Peyer's patch (tissue), 4 donors: ENCODE measurements at places on chromosomes 12 and 14. TPM values are rescaled to one million over a fixed set of nuclear protein-coding genes. Genes with fewer than 3 reads are reported as not detected.

- no peaks in the 10 kb centered on the region for H3K27me3 ChIP-seq
- DNase-seq = no peak
- H3K27ac ChIP-seq = peak overlapping the region; percentile 67
- peaks cover 2% of the 10 kb centered on the region for H3K4me1 ChIP-seq
Measured at GRCh38 chr12:570921-571794, 92.1 kb downstream of the NINJ2 start.

DNA sequence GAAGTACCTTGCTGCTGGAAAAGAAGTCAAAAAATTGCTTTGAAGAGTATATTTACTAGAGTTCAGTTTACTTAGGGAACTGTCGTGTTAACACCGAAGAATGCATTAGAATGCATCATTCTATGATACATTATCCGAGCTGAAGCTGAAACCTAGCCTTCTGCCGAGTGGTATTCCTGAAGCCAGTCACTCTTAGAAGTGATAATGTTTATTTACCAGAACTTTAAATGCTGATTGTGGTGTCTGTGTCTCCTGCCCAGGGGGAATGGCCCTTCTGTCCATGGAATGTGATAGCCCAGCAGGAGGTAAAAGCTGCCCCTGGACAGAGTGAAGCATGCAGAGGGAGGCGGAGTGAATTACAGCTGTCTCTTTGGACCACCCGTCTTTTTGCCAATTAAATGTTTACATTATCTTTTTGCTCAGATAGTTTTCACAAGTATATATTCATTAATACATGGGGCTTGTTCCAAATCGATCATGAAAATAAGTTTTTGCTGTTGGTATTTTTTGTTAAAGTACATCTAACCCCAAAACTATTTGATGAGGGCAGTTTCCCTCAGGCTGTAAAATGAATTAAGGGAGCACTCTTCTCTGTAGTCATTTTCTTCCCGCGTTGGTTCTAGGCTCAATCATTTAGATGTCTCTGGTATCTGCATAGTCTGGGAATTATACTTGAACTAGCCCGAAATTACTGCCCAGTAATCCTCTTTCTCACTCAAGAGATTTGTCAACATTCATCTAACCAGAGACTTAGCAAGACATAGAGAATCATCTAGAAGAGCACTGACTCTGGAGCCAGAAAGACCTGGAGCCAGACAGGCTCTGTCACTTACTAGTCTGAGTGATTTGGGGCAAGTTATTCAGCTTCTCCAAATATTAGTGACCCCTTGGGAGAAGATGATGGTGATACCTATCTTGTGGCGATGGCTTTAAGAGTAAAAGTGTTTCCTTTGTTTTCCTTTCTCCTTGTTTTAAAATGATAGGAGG, 147.6 kb downstream of the CRADD start:
- no peaks in the 10 kb centered on the region for H3K36me3 ChIP-seq
- DNase-seq = no peak
- H3K4me1 ChIP-seq = no peaks in the 10 kb centered on the region
- H3K27ac ChIP-seq = no peak overlapping the region

GRCh38 chr14:79911744-79912143, 299.6 kb downstream of the DIO2 start:
- H3K36me3 ChIP-seq = no peaks in the 10 kb centered on the region
- H3K4me3 ChIP-seq = no peak overlapping the region
- no peak for DNase-seq

GRCh38 chr12:71799106-71799505, 40.5 kb upstream of the TBC1D15 start:
- no peaks in the 10 kb centered on the region for H3K27me3 ChIP-seq
- H3K4me1 ChIP-seq = no peaks in the 10 kb centered on the region
- no peak overlapping the region for H3K4me3 ChIP-seq
- H3K36me3 ChIP-seq = no peaks in the 10 kb centered on the region
- no peak overlapping the region for H3K27ac ChIP-seq

DNA sequence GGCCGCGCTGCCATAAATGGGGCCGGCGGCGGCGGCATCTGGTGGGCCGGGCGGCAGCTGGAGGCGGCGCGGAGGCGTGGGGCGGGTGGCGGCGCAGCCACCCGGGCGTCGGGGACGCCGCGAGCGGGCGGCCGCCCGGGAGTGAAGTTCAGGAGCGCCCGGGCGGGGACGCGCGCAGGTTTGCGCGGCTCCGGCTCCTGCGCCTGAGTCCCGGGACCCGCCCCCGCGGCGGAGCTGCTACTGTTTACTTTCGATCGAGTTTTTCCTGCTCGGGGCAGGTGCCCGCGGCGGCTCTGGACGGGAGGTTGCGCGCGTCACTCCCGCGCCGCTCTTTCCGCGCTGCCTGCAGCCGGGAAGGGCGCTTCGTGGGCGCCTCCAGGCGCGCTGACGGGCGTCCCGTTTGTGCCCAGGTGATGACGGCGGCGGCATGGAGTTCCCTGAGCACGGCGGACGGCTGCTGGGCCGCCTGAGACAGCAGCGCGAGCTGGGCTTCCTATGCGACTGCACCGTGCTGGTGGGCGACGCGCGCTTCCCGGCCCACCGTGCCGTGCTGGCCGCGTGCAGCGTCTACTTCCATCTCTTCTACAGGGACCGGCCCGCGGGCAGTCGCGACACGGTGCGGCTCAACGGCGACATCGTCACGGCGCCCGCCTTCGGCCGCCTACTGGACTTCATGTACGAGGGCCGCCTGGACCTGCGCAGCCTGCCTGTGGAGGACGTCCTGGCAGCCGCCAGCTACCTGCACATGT, at the start of gene ZBTB42:
TSS of gene ZBTB42 (plus strand) at position 331 of the 749 bp plus-strand sequence. CDS start at position 428, 97 bp downstream.
- no peaks in the 10 kb centered on the region for H3K27me3 ChIP-seq
- H3K27ac ChIP-seq = peak within 1 kb of the TSS; percentile 94
- DNase-seq = peak; percentile 83
- H3K4me1 ChIP-seq = peaks cover 57% of the 10 kb centered on the region
- peak within 1 kb of the TSS; percentile 72 for H3K4me3 ChIP-seq
- H3K36me3 ChIP-seq = no peaks in the 10 kb centered on the region

The OTX2 gene
- not detected for total RNA-seq

GRCh38 chr14:43528321-43528720, 978.8 kb downstream of the FSCB start:
- no peak for DNase-seq
- H3K27ac ChIP-seq = no peak overlapping the region
- H3K4me1 ChIP-seq = no peaks in the 10 kb centered on the region
- no peaks in the 10 kb centered on the region for H3K27me3 ChIP-seq
- no peaks in the 10 kb centered on the region for H3K36me3 ChIP-seq

The ZNF891 gene
- total RNA-seq = 2.3 TPM

The COX8C gene
- not detected for total RNA-seq

DNA sequence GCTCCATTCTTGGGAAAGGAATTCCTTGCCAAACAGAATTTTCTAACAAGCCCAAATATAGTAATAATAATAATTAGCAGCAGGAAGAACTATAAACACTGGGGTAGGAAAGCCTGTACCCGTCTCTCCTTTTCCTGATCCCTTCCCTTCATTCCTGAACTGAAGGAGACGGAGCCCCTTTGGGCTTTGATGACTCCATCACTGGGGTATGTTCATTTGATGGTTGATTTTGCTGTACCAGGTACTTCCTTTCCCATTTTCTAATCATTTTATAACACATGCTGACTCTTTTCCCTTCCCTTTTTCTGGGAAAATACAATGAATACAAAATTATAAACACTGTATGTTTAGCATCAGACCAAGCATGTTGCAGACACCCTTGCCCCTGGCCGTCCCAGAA, 3.6 kb upstream of the RCOR1 start:
- no peak overlapping the region for H3K27ac ChIP-seq
- H3K4me3 ChIP-seq = no peak overlapping the region
- H3K36me3 ChIP-seq = no peaks in the 10 kb centered on the region
- no peaks in the 10 kb centered on the region for H3K27me3 ChIP-seq
- no peak for DNase-seq

DNA sequence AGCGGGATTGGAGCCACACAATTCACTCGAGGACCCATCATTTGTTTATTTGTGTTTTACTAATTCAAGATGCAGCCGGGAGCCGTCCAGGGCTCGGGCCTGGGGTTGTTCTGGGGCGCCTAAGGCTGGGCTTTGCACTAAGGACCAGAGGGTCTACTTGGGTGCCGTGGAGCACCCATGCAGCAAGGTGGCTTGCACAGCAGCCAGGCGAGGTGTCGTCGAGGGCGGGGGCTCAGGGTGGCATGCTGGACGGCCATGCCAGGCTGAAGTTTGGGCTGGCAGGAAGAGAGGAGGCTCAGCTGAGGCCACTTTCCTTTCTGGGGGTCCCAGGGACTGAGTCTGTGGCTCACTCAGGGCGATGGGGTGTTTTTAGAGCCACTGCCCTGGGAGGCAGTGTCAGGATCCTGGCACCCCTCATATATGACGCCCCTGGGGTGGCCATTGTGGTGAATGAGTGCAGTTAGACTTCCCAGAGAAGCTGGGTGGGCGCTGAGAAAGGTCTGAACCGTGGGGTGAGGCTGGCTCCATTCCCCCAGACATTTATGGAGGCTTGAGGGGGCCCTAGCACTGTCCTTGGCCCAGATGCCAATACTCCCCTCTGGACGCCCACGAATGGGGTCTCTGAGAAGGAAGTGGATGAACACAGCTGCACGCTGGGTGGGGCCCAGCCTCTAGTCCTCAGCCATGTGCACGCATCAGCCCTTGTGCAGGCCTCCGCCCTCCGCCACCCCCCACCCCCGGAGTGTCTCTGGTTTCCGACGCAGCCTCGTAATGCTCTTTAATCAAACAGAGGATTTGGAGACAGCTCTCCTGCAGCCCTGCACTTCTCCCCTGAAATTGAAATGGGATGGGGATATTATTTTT, 11.3 kb downstream of the MEG3 start:
- no peak overlapping the region for H3K4me3 ChIP-seq
- no peak overlapping the region for H3K27ac ChIP-seq

The GALNT16 gene
- 5.7 TPM for total RNA-seq

The NCKAP5L gene
- total RNA-seq = 3.3 TPM

The RD3L gene
- not detected for total RNA-seq

DNA sequence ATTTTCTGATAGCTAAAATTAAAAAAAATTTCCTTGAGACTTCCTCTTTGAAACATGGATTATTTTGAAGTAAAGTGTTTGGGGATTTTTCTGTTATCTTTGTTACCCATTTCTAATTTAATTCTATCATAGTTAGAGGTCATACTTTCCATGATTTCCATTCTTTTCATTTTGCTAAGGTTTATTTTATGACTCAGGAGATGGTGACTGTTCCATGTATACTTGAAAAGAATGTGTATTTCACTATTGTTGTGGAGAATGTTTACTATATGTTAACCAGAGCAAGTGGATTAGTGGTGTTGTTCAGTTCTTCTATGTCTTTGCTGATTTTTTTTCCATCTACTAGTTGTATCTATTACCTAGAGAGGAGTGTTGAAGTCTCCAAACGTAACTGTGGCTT, 250.5 kb upstream of the PELI2 start:
- H3K4me1 ChIP-seq = no peaks in the 10 kb centered on the region
- no peaks in the 10 kb centered on the region for H3K27me3 ChIP-seq
- no peak overlapping the region for H3K27ac ChIP-seq
- H3K4me3 ChIP-seq = no peak overlapping the region
- H3K36me3 ChIP-seq = no peaks in the 10 kb centered on the region

The CDH24 gene
- total RNA-seq = 12.4 TPM

- H3K4me1 ChIP-seq = no peaks in the 10 kb centered on the region
- H3K27ac ChIP-seq = no peak overlapping the region
- no peak overlapping the region for H3K4me3 ChIP-seq
- no peaks in the 10 kb centered on the region for H3K36me3 ChIP-seq
- H3K27me3 ChIP-seq = no peaks in the 10 kb centered on the region
- no peak for DNase-seq
Measured at GRCh38 chr14:76257111-76257803, 105.5 kb downstream of the GPATCH2L start.

- H3K27ac ChIP-seq = no peak overlapping the region
- H3K36me3 ChIP-seq = no peaks in the 10 kb centered on the region
- no peak overlapping the region for H3K4me3 ChIP-seq
Measured at GRCh38 chr12:70556179-70556869, 80.9 kb downstream of the PTPRB start.

DNA sequence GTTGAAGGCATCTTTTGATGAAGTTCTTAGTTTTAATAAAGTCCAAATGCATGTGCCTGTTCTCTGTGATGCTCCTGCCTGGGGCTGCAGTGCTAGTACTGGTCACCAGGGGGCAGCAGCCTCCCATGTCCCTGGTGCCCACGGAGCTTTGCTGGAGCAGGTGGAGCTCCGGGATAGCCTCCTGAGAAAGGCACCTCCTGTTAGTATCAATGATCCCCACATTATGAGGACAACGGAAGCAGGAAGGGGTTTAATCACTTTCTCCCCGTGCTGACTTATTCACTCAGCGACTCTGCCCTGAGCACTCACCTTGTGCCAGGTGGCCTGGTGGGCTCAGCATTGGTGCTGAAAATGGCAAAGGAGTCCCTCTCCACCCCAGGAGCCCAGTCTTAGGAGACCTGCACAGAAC, 123.0 kb upstream of the PZP start:
- H3K4me3 ChIP-seq = no peak overlapping the region
- no peaks in the 10 kb centered on the region for H3K36me3 ChIP-seq
- no peaks in the 10 kb centered on the region for H3K4me1 ChIP-seq
- peak; percentile 67 for DNase-seq
- H3K27ac ChIP-seq = no peak overlapping the region

The SETD3 gene
- 75.6 TPM for total RNA-seq

The VAMP1 gene
- 6.2 TPM for total RNA-seq

The HOMEZ gene
- 10.5 TPM for total RNA-seq

GRCh38 chr12:11085419-11085818, 6.7 kb downstream of the TAS2R43 start:
- H3K4me3 ChIP-seq = no peak overlapping the region
- no peak overlapping the region for H3K27ac ChIP-seq
- H3K4me1 ChIP-seq = no peaks in the 10 kb centered on the region
- H3K36me3 ChIP-seq = no peaks in the 10 kb centered on the region

- H3K4me1 ChIP-seq = no peaks in the 10 kb centered on the region
- H3K27me3 ChIP-seq = no peaks in the 10 kb centered on the region
- DNase-seq = no peak
Measured at GRCh38 chr14:102630405-102630804, 38.0 kb downstream of the RCOR1 start.

The SYCP3 gene
- not detected for total RNA-seq

DNA sequence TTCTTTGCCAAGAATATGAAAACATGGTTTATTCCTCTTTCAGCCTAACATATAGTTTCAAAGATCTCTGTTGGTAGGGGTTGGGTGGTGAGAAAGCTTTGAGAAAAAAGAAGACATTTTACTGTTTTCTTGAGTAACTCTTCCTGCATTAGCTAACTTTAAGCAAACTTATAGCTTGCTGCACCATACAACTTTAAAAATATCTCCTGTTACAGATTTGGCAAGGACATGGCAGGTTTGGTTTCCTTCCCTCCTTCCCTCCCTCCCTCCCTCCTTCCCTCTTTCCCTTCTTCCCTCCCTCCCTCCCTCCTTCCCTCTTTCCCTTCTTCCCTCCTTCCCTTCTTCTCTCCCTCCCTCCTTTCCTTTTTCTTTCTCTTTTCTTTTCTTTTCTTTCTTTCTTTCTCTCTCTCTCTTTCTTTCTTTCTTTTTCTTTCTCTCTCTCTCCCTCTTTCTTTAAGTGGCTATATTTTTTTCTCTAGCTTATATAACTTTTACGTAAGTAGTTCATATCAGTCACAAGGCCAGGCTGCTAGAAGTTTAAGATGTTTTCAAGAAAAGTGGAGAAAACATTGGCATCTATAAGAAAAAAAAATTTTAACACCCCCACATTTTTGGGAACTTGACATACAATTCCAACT, 26.0 kb upstream of the ANO6 start:
- H3K4me3 ChIP-seq = no peak overlapping the region
- H3K36me3 ChIP-seq = no peaks in the 10 kb centered on the region
- no peak for DNase-seq
- H3K27ac ChIP-seq = no peak overlapping the region

The CCDC38 gene
- total RNA-seq = not detected

The KCNMB4 gene
- total RNA-seq = 1.0 TPM

GRCh38 chr14:96484399-96484798, 17.8 kb upstream of the PAPOLA start:
- H3K36me3 ChIP-seq = no peaks in the 10 kb centered on the region
- H3K4me1 ChIP-seq = no peaks in the 10 kb centered on the region
- H3K4me3 ChIP-seq = no peak overlapping the region
- H3K27ac ChIP-seq = no peak overlapping the region
